ENCODE measurements at places on chromosomes 11 and 22. TPM values are rescaled to one million over a fixed set of nuclear protein-coding genes. Genes with fewer than 3 reads are reported as not detected.

CALCA gene
- not detected for total RNA-seq

TPBGL gene
- total RNA-seq, result 0.12 TPM

C22orf31 gene
- not detected for total RNA-seq

ZNF280A gene
- total RNA-seq, result not detected

SIAE gene
- 5.0 TPM for total RNA-seq

GRAMD1B gene
- total RNA-seq, result 10.8 TPM

RASSF10 gene
- total RNA-seq, result not detected

PHETA2 gene
- total RNA-seq, result 1.8 TPM

KCNK7 gene
- total RNA-seq, result 5.5 TPM

DNA sequence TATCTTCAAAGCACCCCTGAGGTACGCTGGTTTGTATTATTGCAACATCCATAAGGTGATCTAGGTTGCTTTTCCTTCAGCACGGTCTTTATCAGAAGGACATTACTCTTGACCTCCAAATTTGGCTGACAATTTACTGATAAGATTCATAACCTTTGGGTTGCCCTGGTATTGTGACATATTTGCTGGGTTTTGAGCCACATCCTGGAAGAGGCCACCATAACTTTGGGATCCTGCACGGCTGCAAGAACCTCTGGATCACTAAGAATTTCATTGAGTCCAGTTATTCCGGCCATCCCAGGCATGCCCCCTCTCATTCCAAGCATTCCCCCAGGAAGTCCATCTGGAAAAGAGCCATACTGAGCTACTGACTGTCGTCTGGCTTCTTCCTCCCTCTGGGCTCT lies 6.5 kb upstream of the PLET1 start:
- H3K27me3 ChIP-seq, result no peaks in the 10 kb centered on the region
- DNase-seq, result no peak
- H3K4me1 ChIP-seq, result no peaks in the 10 kb centered on the region
- H3K36me3 ChIP-seq, result no peaks in the 10 kb centered on the region

GRCh38 chr22:44588348-44588747 lies 90.3 kb upstream of the RTL6 start:
- H3K36me3 ChIP-seq, result no peaks in the 10 kb centered on the region
- no peak overlapping the region for H3K4me3 ChIP-seq
- no peaks in the 10 kb centered on the region for H3K27me3 ChIP-seq
- no peak for DNase-seq
- H3K27ac ChIP-seq, result no peak overlapping the region
- H3K4me1 ChIP-seq, result no peaks in the 10 kb centered on the region

- H3K27me3 ChIP-seq, result no peaks in the 10 kb centered on the region
- no peak overlapping the region for H3K4me3 ChIP-seq
- no peak for DNase-seq
- H3K4me1 ChIP-seq, result peaks cover 13% of the 10 kb centered on the region
Observed at GRCh38 chr11:63611395-63611747, 2.9 kb downstream of the PLAAT3 start.

GRCh38 chr11:99812516-99812915 lies 791.8 kb downstream of the CNTN5 start:
- H3K4me1 ChIP-seq, result no peaks in the 10 kb centered on the region
- no peak overlapping the region for H3K27ac ChIP-seq
- DNase-seq, result no peak
- H3K4me3 ChIP-seq, result no peak overlapping the region
- H3K36me3 ChIP-seq, result no peaks in the 10 kb centered on the region

DNA sequence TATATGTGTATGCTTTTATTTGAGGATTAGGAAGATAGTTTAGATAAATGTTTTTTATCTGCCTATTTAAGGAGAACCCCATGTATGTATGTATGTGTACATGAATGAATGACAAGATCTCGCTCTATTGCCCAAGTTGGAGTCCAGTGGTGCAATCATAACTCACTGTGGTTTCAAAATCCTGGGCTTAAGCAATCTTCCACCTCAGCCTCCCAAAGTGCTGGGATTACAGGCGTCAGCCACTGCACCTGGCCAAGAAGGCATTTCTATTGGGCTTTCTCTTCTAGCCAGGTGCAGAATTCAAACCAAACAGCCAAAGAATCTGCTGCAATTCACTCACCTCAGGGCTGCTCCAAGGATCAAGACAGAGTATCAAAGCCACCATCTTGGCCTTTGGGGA lies 25.5 kb upstream of the DGKZ start:
- no peak overlapping the region for H3K4me3 ChIP-seq
- no peaks in the 10 kb centered on the region for H3K36me3 ChIP-seq
- no peak for DNase-seq
- H3K27me3 ChIP-seq, result no peaks in the 10 kb centered on the region

DNA sequence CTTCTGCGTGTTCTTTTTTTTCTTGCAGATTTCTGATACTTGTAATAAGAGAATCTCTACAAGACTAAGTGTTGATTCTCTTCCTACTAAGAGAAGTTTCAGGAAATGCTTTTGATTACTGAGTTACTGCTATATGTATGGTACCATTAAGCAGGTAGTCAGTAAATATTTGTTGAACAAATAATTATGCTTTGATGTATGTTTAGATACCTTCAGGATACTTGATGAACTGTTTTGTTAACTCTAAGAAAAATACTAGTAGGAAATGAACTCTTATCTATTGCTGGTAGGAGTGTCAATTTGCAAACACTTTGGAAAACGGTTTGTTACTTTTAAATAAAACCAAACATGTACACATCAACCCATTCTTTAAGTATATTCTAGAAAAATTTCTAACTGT lies 90.6 kb downstream of the TMEM135 start:
- no peak overlapping the region for H3K27ac ChIP-seq
- no peaks in the 10 kb centered on the region for H3K4me1 ChIP-seq
- H3K27me3 ChIP-seq, result no peaks in the 10 kb centered on the region
- H3K36me3 ChIP-seq, result no peaks in the 10 kb centered on the region
- no peak overlapping the region for H3K4me3 ChIP-seq

DNA sequence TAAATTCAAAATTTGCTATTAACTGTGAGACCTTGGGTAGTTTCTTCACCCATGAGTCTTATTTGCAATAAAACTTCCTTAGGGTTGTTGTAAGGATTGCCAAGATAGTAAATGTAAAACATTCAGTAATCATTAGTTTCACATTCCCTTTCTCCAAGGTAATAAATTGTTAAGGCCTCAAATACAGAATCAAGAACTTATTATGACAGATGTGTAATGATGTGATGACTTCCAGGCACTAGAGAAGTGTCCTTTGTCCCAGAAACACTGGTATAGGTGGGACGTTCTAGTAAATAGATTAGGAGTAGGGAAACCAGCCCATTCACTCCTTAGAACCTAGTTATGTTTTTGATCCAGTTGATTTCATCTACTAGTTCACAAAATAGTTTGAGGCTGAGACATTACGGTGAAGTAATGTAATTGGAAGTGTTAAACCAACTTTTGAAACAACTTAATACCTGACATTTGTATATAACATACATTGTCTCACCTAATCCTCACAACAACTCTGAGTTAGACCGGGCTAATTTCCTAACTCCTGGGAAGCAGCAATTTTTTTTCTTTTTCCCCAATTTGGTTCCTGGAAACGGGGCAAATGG lies 25.5 kb downstream of the CTNND1 start:
- no peak for DNase-seq
- no peaks in the 10 kb centered on the region for H3K36me3 ChIP-seq
- no peak overlapping the region for H3K4me3 ChIP-seq
- no peaks in the 10 kb centered on the region for H3K27me3 ChIP-seq
- H3K27ac ChIP-seq, result no peak overlapping the region

DNA sequence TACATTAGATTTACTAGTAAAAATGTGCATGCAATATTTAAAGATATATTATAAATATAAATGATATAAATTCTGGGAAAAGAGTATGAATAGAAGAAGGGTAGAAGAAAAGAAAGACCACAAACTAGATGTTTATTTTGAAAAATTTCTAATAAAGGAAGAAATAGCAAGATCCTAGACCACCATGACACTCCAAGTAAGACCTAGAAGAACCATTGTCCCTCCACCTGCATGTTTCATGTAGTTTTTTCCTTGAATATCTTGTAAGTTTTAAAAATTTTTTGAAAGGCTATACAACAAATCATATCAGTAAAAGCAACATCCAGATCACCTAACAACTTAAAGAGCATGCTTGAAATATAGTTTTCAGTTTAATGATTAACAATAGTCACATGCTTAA lies 46.8 kb downstream of the ARHGAP32 start:
- no peak overlapping the region for H3K4me3 ChIP-seq
- H3K27me3 ChIP-seq, result no peaks in the 10 kb centered on the region
- H3K4me1 ChIP-seq, result no peaks in the 10 kb centered on the region

DNA sequence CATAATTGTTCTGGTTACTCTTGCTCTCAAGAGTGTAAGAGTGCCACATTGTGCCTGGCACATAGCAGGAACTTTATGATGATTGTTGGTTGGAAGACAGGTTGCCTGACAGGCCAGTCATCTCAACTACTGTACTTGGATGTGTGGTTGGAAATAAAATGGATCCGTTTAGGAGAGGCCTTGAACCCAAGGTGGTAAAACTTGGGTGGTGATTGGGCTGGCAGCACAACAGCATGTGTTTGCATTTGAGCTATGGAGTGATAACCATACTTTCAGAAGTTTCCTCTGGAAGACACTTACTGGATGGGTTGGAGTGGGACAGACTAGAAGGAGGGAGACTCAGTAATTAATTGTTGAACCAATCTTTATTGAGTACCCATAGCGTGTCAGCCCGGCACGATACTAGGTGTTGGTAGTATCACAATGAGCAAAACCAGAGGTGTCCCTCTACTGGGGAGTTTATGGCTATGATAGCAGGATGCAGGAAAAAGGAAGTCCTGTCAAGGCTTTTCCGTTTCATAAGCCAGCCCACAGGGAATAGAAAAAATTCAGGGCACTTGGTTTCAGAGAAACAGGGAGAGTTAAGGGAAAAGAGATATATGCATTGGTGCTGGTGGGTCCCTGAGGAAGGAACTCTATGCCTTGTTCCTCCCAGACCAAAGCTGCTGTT lies 3.1 kb upstream of the TMEM109 start:
- peaks cover 13% of the 10 kb centered on the region for H3K27me3 ChIP-seq
- no peak overlapping the region for H3K4me3 ChIP-seq
- no peaks in the 10 kb centered on the region for H3K36me3 ChIP-seq
- no peak for DNase-seq
- peaks cover 49% of the 10 kb centered on the region for H3K4me1 ChIP-seq

DNA sequence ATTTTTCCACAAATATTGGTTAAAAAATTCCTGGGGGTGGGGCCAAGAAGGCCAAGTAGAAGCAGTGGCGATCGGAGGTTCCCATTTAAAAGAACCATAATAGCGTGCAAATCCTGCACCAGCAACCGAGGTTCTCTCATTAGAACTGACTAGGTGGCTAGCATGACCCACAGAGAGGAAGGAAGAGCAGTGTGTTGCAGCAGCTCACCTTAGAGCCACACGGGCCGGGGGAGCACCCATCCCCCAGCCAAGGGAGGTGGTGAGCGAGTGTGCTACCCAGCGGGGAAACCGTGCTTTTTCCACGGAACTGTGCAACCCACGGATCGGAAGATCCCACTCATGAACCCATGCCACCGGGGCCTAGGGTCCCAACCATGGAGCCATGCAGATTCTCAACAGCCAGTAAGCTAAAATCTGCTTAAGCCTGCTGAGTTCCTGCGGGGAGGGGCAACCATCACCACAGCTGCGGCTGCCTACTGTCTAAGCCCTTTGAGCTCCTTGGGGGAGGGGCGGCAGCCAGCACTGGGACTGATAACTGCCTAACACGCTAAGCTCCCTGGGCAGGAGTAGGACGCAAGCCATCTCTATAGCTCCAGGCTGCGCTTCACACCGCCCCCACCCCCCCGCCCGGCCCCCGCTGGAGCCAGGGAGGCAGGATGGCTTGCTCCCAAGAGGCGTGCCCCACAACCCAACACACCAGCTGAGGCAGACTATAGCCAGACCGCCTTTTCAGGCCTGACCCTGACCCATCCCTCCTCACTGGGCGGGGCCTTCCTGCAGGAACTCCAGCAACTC lies 21.0 kb upstream of the HTATIP2 start:
- no peaks in the 10 kb centered on the region for H3K4me1 ChIP-seq
- H3K27ac ChIP-seq, result no peak overlapping the region
- no peak for DNase-seq
- H3K4me3 ChIP-seq, result no peak overlapping the region
- H3K36me3 ChIP-seq, result no peaks in the 10 kb centered on the region
- peaks cover 22% of the 10 kb centered on the region for H3K27me3 ChIP-seq

DNA sequence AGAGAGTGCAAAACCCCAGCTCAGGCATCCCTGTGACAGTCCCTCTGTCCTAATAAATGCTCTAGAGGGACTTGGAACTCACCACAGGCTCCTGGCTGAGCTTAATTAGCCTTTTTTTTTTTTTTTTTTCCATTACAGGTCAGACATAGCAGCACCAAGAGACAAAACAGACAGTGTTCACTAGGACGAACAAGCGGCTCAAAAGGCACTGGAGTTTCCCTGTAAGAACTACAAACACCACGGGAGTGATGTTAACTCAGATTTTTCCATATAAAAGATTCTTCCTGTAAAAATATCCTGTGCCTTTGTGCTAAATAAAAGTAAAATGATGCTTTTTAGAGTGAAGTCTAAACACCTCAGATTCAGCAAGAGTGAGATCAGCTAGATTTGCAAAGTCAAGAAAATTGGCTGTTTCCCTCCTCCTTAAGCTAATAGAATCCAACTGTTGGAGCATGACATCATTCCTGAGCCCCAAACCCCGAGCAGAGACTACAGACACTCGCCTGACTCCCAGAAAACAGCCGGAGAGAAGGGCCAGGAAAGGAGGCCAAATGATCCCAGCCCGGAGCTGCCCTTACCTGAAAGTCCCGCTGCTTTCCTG lies 101.0 kb upstream of the AKIP1 start:
- no peaks in the 10 kb centered on the region for H3K4me1 ChIP-seq
- no peak overlapping the region for H3K27ac ChIP-seq
- no peak overlapping the region for H3K4me3 ChIP-seq
- no peak for DNase-seq

DNA sequence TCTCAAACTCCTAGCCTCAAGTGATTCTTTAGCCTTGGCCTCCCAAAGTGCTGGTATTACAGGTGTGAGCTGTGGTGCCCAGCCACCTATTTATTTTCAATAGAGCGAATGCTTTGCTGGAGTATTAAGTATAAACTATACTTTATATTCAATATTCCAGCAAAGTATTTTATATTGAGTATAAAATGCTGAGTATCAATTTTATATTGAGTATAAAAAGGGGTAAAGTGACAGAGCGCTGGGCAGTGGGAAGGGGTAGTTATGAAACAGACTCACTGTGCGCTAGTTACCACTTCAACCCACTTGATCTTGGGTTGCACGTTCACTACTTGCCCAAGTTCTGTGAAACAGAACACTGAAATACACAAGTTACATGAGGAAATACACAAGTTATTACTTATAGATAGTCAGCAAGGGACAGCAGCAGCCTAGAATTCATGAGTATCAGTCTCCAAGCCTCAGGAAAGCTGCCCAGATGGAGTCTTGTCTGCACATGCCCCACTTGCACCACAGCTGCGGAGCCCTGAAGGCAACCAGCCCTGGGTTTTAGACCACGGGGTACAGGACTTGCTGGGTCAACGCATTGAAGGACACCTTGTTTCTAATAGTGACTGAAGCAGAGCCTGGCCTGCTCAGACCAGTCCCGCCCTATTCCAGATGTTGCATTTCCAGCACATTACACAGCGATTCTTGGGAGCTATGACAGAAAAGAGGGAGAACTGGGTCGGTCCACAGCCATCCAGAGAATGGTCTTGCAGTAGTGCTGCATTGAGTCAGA lies 51.6 kb upstream of the SYT13 start:
- peaks cover 3% of the 10 kb centered on the region for H3K27me3 ChIP-seq
- H3K4me1 ChIP-seq, result peaks cover 11% of the 10 kb centered on the region
- no peak overlapping the region for H3K4me3 ChIP-seq
